ENCODE measurements at places on chromosomes 12 and 14.

DNA sequence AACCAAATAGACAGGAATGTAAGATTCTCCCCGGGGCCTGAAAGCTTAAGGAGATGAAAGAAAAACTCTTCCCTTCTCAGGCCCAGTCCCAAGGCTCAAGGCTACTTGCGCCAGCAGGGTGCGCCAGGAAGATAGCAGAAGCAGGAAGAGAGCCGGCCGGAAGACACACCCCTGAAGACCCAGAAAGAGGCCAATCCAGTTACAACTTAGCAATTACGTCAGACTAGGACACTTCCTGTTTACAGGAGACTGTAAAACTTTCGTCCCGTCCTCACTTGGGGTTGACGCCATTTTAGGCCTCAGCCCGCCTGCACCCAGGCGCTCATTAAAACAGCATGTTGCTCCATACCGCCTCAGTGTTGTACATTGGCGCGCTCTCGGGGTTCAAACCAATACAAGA is 9.4 kb downstream of the COX16 start:
- no peak for DNase-seq

- no peak for DNase-seq
Observed at GRCh38 chr12:95625012-95625411, 73.7 kb upstream of the USP44 start.

GRCh38 chr12:93827669-93828068 is 150.5 kb downstream of the CRADD start:
- DNase-seq = no peak

DNA sequence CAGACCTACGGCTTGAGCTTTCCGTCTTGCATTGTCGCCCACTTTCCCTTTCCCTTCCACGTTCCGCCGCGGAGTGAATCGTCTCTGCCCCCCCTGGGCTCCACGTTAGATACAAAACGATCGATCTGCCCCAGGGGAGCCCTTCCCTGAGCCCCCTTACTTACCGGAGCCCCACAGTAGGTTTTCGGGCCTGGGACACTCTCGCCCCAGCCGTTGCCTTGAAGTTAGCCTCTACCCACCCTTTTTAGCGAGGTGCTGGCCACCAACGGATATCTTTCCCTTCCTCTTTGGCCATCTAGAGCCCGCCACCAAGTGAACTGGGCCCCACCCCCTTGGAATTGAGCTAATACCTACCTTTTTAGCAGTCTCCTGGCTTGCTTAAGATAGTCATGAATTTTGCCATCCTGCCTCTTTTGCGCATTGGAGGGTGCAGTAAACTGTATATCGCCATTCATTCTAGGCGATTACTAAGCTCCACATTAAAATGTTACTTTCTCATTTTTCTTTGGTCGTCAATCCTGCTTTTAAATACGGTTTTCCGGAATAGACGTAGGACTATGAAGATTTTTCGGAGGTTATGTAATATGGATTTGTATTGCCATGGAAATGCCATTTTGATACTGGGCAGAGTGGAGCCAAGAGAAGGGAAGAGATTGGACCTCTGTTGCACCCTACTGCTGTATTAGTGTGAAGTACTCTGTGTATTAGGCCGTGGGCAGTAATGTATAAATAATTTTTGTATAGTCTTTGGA is 764 bp downstream of the RBM25 start:
- no peak for DNase-seq

- DNase-seq = no peak
Observed at GRCh38 chr12:57165741-57166140, 18.3 kb upstream of the LRP1-AS start.

DNA sequence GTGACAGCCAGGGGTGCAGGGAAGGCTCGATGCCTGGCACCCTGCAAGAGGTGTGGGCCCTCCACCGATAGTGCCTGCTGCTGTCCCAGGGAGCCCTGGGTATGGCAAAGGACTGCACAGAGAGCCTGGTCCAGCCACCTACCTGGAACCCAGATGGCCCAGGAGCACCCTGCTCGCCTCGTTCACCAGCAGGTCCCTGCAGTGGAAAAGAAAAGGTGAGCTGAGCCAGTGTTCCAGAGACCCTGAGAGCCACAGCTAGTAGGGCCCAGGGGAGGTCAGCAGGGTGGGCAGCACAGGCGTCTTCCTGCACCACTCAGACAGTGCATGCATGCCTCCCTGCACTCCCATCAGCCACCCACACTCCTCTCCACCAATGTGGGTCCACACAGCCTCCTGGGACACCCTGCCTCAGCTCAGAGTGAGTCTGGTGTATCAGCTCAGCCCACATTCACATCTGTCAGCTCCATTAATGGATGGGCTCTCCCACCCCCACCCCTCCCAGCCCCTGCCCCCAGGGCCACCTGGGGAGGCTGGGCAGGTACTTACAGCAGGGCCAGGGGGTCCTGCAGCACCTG is 20.2 kb downstream of the TMEM106C start:
- no peak for DNase-seq

- DNase-seq = no peak
Observed at GRCh38 chr12:95633732-95634465, 82.6 kb upstream of the USP44 start.

GRCh38 chr14:96587823-96588385 is 85.7 kb downstream of the PAPOLA start:
- DNase-seq = no peak

- DNase-seq = no peak
Observed at GRCh38 chr12:77992760-77993159, 162.1 kb downstream of the NAV3 start.

DNA sequence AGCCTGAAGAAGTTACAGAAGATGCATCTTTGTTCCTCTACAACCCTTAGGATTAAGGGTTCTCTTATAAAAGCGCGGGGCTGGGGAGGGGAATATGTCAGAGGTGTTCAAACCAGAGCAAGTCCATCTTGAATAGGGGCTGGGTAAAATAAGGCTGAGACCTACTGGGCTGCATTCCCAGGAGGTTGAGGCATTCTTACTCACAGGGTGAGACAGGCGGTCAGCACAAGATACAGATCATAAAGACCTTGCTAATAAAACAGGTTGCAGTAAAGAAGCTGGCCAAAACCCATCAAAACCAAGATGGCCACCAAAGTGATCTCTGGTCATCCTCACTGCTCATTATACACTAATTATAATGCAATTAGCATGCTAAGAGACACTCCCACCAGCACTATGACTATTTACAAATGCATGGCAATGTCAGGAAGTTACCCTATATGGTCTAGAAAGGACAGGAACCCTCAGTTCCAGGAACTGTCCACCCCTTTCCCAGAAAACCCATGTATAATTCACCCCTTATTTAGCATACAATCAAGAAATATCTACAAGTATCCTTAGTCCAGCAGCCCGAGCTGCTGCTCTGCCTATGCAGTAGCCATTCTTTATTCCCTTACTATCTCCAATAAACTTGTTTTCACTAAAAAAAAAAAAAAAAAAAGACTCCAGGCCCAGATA is 108.1 kb upstream of the FOXN3 start:
- no peak for DNase-seq

DNA sequence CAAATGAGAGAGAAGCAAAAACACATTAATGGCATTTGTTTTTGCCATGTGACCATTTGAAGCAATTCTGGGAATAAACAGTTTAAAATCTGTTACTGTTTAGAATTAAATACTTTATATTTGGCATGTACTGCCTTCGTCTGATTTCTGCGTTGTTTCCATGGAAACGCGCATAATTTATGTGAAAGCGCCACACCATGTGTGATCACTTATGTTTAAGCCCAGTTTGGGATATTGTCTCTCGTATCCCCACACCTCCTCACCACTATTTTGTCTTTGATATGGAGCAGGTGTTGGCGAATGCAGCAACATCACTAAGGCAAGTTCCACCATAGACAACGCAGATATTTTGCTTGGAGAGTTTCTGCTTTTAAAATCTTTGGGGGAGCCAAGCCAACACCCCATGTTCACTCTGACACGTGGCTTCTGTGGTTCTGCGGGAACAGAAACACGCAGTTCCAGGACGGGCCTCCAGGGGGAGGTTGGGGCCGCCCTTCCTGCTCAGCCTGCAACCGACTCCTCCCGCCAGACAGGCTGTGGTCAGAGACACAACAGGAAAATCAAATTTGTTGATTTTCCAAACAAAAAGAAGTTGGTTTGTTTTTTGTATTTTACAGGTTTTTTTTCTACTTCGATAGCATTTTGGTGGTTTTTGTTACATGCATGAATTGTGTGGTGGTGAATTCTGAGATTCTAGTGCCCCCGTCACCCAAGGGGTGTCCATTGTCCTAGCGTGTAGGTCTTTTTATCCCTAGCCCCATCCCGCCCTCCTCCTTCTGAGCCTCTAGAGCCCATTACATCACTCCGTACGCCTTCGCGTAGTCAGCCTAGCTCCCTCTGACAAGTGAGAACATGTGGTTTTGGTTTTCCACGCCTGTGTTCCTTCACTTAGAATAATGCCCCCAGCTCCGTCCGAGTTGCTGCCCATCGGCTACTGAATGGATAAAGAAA is 101.9 kb upstream of the SFSWAP start:
- DNase-seq = peak; percentile 30

DNA sequence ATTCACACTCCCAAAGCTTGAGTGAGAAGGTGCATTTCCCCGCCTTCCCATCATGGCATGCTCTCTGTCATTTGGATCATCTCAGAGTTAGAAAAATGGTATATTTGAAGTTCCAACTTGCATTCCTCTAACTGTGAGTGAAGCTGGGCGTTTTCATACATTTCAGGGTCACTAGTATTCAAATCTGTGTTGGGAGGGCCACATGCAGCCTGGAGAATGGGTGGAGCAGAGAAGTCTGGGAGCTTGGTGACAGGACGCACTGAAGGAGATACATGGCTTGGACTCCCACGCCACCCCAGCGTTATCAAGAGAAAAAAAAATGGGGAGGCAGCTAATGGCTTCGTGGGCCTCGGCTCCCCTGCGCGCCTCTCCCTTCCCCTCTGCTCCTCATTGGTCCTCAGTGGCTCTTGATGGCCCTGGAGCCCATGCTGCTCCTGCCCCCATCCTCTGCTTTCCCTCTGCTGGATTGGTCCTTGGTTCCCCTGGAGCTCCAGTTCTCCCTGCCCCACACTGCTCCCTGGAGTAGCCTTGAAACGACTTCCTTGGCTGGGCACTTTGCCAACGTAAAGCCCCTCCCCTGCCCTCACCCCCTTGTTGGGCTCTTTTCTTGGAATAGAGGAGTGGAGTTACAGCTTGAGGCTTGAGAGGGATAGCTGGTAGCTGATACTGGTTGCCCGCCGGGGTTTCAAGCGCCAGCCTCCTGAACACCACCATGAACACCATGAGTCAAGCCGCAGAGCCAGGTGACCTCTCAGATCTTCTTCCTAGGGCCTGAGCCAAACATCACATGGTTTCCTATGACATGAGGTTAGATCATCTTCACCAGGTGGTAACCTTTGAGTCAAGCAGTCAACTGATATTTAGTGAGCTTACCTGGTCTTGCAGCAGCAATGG is 139.6 kb downstream of the PRKCH start:
- DNase-seq = no peak

GRCh38 chr12:66199831-66200509 is 11.0 kb downstream of the IRAK3 start:
- DNase-seq = no peak

DNA sequence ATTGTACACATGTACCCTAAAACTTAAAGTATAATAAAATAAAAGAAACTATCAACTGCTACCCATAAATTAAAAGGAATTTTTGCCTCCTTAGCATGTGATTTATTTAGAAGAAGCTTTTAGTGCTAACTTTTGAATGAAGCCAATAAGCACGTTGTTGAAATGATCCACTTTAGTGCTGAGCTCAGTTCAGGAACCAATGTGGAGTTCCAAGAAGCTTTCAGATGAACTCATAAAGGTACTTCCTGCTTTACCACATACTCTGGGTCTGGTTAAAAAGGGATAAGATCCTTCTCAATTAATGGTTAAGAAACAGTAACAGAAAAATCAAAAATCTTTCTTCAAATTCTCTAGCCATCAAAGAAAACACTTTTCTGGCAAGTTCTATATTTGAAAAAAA is 39.4 kb downstream of the TMTC1 start:
- DNase-seq = no peak

DNA sequence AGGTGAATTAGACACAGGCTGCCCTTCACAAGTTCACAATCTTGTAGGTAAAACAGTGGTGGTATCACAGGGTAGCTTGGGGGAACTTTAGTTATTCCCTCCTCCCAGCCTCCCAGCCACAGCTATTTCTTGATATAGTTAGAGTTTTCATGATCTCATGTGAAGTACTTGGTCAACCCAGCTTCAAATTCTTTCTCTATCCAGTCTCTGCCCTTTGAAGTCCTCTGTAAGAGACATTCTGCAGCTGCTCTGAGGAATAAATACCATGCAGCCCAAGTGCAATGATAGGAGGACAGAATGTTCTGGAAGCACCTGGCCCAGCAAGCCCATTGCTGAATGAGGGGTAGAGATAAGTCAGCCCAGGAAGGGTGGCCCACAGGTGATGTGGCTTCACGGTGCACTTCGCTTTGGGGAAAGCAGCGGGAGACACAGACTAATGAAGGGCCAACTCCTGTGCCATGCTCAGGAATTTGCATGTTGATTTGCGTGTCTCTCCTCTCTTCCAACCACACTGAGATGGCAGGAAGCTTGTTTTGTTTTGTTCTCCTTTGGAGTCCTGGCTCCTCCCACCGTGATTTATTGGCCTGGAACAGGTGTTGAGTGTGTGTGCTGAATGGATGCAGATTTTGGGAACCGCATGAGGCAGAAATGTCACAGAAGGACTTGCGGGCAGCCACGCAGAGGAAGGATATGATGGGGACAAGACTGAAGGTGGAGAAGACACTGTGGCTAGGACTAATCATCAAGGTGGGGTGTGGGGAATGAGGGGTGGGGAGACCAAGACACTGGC is 8.0 kb upstream of the TXNRD1 start:
- no peak for DNase-seq

GRCh38 chr14:75427482-75428229 is at the start of gene JDP2:
TSS of gene JDP2 (plus strand) at chr14:75428022. CDS start at chr14:75437921, 9,899 bp downstream.
- no peak for DNase-seq
